ENCODE measurements at places on chromosomes 11 and 22.

DNA sequence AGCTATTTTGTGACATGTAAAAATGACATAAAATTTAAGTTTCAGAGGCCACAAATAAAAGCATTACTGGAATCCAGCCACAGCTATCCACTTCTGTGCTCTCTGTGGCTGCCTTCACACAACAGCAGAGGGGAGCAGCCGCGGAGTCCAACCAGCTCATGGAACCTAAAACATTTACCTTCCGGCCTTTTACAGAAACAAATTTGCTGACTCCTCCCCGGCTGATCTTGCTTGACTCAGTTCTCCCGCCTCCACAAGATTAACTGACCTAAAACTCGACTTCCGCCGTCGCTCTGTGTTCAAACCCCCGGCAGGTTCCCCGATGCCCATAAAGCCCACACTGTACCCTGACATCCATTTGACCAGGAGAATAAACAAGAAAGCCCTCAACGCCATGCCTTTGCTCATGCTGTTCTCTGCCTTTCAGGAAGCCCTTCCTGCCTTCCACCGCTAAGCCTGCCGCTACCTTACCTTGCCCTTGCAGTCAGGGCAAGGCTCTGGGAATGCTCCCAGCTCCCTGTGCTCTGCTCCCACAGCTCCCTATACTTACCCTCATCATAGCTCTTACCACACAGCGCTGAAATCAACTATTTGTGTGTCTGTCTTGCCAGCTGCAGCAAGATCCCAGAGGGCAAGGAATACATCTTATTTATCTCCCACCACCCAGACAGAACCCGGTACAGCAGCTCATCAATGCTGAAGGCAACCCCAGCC lies 35.4 kb downstream of the MICAL3 start:
- no peak for DNase-seq

DNA sequence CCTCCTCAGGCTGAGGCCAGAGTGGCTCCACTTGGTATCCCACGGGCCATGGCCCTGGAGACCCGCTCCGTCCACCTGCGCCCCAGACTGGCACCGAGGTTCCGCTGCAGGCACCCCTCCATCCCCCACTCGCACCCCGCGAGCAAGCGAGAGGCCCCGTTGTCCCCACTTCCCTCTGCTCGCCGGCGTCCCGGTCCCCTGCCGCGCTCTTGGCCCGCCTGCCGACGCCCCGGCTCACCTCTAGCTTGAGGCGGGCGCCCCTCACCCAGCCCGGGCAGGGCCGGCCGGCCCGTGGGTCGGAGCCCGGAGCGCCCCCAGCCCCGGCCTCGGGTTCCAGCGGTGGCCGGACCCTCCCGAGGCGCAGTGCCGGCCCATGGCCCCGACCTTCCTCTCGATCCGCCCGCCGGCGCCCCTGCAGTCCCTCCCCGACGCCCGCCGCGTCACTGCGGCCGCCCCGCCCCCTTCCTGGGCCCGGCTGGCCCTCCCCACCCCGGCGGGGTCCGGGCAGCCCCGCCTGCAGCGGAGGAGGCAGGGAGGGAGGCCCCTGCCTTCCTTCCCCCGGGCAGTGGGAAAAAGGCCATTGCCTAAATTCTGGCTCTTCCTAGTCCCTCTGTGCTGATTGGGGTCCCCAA lies at the start of gene PITPNM1:
PITPNM1 (minus strand) TSS at position 414 of the 632 bp plus-strand sequence. CDS start 1,183 bp downstream, outside the sequence.
- DNase-seq: peak; percentile 66

DNA sequence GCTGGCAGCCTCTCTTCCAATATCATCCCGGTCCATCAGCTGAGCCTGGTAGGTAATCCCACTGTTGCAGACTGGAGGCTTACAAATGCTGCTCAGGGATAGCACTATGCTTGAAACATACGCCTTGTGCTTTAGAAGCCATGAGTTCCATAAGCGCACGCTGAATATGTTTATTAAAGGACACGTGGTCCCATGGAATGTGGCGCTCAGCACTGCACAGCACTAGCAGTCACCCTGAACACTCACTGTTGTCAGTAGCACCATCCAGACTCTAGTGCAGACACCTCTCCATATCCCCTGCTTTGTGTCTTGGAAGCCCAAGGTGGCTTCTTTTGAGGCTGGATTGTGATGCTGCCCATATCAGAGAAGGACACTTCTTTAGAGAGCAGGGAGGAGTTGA lies 120.9 kb downstream of the MAML2 start:
- DNase-seq: no peak

DNA sequence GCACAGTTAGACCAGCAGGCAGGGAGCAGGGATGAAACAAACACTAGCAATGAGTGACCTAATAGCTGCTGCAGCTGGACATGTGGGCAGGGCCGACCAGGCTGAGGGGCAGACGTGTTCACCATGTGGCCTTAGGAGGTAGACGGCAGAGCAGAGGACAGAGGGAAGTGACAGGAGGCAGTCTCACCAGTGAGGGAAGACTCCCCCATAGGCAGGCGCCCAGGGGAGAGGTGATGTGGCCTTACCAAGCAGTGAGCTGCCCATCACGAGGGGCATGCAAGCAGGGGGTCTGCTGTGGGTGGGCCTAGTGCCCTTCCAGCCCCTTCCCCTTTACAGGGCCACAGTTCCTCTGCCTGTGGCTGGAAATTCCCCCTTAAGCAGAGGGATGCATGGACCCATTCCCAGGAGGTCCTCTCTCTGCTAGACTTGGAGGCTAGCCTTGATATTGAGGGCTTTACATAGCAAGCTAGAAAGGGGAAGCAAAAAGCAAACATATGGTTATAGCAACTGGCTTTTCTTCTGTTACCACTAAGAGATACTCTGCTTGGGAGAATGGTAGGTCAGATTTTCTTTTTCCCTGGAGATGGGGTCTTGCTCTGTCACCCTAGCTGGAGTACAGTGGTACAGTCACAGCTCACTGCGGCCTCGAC lies 67.6 kb downstream of the MPPED1 start:
- no peak for DNase-seq

GRCh38 chr11:102244681-102245409 lies 72.4 kb upstream of the BIRC3 start:
- no peak for DNase-seq

- DNase-seq: peak; percentile 48
These were observed 32.3 kb downstream of the MIAT start for GRCh38 chr22:26689513-26690301.

DNA sequence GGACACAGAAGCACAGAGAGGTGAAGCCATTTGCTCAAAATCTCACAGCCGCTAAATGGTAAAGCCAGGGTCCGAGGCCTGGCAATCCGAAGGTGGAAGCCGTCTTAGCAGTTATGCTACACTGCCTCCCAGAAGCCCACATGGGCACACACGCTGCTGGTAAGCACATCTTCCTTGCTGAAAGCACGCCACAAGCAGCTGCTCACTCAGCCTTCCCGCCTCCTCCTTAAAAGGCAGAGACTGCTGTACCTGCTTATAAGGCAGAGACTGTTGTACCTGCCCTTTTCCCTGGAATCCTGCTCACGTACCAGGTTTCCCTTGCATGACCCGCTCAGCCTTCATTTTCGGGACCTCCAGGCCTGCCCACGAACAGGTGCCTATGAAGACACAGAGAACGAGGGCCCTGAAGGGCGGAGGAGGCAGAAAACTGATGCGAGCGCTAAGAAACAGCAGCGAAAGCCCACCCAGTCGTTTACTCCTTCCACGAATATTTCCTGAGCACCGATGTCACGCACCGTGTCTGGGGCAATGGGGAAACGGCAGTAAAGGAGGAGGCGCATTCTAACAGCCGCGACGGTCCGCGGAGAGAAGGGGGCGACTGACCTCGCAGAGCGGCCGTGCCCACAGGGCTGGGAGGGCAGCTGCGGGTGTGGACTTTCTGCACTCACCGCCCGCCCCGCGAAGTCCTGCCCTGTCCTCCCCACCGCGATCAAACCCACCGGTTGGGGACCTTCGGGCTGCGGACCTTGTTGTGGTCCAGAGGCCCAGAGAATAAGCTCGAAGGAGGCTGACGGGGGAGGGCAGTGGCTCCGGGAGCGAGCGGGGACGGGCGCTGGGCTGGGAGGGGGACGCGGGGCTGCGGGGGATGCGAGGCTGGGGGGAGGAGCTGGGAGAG lies 13.0 kb downstream of the SPATA19 start:
- DNase-seq: no peak

DNA sequence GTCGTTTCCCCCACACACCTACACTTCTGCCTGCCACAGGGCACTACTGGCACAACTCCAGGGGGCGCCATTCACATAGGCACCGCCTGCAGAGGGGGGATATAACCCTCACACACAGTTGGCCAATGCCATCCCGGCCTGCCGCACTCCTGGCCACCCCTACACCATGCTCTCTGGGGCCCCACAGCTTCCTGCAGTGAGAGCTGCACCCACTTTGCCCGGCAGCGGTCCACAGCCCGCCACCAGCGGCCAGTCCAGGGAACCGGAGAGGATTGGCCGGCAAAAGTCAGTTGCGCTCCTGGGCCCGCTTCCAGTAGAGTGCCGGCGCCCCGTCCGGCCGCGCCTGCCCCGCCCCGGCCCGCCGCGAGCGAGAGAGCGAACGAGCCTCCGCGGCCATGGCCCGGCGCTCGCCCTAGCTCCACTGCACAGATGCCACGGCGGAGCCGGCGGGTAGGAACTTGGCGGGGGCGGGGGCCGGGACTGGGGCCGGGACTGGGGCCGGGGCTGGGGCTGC lies 25.6 kb upstream of the SUSD2 start:
- peak; percentile 30 for DNase-seq

GRCh38 chr11:65386307-65387140 lies at the start of gene FRMD8:
FRMD8 (plus strand) TSS chr11:65386637; CDS start chr11:65387037, 400 bp downstream.
- peak; percentile 77 for DNase-seq

GRCh38 chr11:31500560-31500959 lies 8.9 kb downstream of the IMMP1L start:
- no peak for DNase-seq

GRCh38 chr22:45008186-45008681 lies 1.6 kb downstream of the PHF21B start:
- peak; percentile 69 for DNase-seq

GRCh38 chr11:78860720-78861422 lies 286.2 kb upstream of the NARS2 start:
- peak; percentile 27 for DNase-seq

DNA sequence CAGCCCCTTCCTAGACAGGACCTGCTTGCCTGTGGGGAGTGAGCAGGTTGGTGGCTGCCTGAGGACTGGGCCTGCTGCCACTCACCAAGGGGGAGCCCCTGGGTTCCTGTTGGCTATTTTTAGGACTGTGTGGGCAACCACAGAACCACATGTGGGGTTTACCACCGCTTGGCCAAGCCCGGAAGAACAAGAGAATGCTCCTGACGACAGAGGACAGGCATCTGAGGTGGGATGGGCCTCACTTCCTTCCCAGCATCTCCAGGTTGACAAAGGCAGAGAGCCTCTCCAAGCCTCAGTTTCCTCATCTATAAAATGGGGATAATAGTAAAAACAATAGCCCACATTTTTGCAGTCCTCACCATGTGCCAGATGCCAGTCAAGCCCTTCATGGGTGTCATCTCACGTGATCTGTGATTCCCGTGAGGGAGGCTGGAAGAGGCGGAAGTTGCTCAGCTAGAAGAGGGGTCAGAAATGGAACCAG lies 43.6 kb downstream of the LRRC32 start:
- DNase-seq: no peak

- no peak for DNase-seq
These were observed 1401.9 kb downstream of the FAM181B start for GRCh38 chr11:81331611-81332235.

DNA sequence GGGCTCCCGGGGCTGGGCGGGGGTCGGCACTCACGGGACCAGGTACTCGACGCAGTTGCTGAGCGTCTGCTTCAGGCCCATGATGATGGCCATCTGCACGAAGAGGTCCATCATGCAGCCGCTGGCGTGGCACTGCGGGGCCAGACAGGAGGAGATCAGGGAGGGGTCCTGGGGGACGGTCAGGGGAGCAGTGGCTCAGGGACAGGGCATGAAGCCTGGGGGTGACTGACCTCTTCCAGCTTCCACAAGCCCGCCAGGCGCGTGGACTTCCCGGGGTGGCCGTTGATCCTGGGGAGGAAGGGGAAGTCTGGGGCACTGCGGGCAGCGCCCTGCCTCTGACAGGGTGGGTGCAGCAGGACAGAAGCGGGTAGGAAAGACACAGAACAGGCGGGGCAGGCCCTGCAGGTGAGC lies 6.1 kb upstream of the SIGIRR start:
- no peak for DNase-seq

- DNase-seq: no peak
These were observed 4.0 kb downstream of the PHOX2A start for GRCh38 chr11:72239849-72240460.
